ENCODE measurements at places on chromosomes 5 and 9.

DNA sequence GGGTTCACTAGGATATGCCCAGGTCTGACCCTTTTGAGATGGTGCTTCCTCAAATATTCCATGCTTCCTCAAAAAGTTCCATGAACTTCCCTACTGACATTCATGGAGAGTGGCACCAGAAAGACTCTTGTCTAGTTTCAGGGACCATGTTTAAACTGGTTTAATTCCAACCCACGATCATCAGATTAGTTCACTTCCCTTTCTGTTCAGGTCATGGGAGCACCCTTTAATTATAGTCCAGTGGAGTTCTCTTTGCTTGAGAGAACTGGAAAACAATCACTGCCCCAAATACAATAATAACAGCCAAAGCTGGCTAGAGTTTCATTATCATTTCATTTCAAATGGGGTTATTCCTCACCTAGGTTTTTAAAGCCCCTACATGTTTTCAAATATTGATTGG is 9.7 kb upstream of the ERBIN start:
- DNase-seq, result no peak

- DNase-seq, result no peak
Measured at GRCh38 chr5:90410178-90410762, 714 bp upstream of the CETN3 start.

DNA sequence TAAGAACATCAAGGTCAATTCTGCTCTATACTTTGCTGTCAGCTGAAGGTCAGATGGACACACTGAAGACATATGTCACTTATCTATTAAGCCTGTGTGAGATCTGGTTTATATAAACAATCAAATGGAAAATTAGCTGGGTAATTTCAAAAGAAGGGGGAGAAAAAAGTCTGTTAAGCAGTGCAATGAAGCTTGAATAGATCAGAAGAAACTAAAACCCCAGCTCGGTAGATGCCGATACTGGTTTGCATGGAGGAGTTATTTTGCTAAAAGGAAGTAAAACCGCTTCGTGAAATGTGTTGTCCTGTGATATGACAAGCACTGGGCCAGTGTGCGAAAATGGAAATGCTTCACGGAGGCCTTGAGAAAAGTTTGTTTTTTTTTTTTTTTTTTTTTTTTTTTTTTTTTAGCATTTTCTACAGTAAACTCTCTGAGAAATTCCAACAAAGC is 148.8 kb downstream of the MEF2C start:
- no peak for DNase-seq

DNA sequence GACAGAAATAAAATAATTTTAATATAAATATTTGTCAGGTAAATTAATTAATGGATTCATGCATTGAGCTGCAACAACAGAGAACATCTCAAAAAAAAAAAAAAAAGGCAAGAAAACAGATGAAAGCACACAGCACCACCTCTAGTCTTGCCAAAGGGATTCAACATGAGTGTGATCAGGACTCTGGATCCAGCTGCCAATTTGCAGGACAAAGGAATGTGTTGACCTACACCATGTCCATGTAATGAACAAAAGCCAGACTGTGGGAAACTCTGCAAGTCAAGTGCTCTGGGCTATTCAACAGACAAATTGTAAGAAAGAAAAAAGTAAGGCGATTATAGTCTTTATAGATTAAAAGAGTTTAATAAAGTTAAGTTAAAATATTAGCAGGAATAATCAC is 769.3 kb downstream of the TLR4 start:
- DNase-seq, result peak; percentile 29

DNA sequence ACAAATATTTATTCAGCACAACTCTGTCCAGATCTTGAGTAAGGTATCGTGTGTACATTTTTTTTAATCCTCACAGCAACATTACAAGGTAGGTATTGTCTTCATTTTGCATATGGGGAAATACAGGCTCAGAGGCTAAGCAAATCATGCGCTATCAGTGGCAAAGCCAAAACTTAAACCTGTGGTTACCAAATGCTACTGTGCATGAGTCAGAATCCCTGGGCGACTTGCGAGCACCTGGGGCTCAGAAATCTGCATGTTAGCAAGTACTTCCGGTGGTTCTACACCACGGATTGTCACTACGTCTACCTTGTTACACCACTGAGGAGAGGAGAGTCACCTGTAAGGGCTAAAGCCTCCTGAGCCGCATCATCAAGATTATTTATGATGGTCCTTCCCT is 21.3 kb downstream of the C5orf58 start:
- DNase-seq, result no peak

DNA sequence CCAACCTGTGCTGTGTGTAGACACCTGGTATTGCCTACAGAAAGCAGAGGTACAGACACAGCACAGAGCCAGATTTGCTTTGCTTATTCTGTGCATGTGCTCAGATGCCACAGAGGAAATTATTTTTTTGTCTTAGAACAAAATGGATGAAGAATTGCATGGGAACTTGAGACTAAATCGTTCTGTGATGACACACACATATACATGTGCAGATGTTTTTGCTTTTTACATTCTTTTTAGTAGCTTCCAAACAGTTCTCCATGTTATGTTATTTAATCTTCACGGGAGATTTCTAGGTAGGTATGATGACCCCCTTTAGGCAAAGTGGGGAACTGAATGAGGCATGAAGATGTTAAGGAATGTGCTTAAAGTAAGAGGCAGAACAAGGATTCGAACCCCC is 221.5 kb upstream of the PANK3 start:
- no peak for DNase-seq

DNA sequence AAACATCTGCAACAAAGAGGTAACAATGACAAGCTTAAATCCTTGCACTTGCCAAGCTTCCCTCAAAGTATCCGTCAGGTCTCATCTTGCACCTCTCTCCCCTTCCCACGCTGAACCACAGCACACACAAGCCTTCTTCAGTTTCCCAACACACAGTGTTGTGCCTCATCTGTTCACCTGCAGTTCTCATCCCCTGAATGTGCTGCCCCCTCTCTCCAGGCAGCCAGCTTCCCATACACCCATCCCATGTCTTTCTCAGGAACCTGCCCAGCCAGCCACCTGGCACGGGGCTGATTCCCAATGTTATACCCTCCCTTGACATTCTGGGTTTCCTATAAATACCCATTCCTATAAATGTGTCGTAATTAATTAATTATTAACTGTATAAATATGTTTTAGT is 314.8 kb downstream of the PRELID2 start:
- no peak for DNase-seq

- no peak for DNase-seq
Measured at GRCh38 chr9:108441251-108441650, 414.5 kb downstream of the ACTL7B start.

- DNase-seq, result no peak
Measured at GRCh38 chr9:84744195-84744594, 74.7 kb downstream of the NTRK2 start.

- no peak for DNase-seq
Measured at GRCh38 chr9:137534256-137535119, 15.7 kb downstream of the PNPLA7 start.

GRCh38 chr5:41510176-41510831 is at the start of gene PLCXD3:
Gene PLCXD3 (minus strand): TSS chr5:41510601. CDS start chr5:41510526, 75 bp downstream.
- peak; percentile 35 for DNase-seq

- no peak for DNase-seq
Measured at GRCh38 chr9:103721056-103721455, 373.1 kb upstream of the SMC2 start.

DNA sequence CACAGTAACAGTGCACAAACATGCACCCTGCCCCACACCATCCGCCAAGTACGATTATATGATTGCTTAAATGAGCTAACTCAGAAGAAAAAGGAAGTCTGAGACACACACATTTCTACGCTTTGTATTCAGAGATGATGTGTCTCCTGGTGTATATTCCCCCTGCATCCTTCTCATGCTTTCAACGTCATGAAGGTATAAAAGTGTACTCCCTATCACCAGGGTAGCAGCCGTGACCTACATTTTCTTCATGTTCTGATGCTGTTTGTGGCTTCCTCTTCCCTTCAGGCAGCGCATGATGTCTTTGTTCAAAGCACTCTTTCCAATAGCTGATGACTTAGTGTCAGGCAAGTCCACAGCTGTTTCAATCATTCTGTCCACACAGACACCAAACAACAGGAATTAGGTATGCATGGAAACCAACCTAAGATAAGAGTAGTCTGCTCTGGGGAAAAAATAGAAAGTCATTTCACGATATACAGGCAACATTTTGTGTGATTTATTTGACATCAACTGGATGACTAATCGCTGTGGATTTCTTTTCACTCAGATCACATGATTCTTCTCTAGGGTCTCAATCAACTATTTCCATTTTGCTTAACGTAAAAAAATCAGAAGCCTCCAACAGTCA is 269.4 kb upstream of the PTGER4 start:
- DNase-seq, result no peak

GRCh38 chr5:168434001-168434400 is 52.3 kb upstream of the RARS1 start:
- DNase-seq, result peak; percentile 87

Measured in neuronal stem cell (in vitro differentiated cells).